Stimulated activated CD4-positive, alpha-beta T cell treated with anti-CD3 and anti-CD28 coated beads, Interleukin-15, amount 100 ng/mL, for 1 hour (primary cell): ENCODE measurements at places on chromosomes 1 and 21.

GRCh38 chr1:109787211-109787844 is 23.6 kb upstream of the EPS8L3 start:
- DNase-seq: no peak

- no peak for DNase-seq
Observed at GRCh38 chr1:224069138-224069537, 44.8 kb upstream of the FBXO28 start.

DNA sequence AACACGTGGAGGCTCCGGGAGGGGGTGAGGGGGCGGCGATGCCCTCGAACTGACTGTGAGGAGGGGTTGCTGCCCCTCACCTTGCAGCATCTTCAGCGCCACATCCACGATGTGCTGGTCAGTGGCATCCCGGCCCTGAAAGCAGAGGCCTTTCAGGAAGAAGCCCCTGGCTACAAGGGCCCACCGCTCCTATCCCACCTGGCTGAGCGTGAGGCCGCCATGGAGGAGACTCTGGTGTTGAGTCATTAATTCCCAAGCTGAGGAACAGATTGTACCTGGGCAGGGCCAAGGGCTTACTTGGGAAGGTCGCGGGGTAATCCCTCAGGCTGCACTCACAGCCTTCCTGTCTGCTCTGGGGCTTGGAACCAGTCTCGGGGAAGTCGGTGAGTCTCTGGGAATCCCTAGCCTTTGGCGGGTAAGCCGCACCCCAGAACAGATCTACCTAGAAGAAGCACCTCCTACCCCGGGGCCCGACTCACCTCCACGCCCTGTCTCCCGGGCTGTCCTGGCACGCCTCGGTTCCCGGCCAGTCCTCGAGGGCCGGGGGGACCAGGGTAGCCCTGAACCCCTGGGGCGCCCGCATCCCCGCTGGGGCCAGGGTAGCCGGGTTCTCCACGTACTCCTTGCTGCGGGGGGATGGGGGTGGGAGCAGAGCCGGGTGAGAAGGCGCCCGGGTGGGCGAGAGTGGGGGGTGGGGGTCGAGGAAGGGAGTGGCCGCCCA is 13.9 kb downstream of the COL9A2 start:
- no peak for DNase-seq

DNA sequence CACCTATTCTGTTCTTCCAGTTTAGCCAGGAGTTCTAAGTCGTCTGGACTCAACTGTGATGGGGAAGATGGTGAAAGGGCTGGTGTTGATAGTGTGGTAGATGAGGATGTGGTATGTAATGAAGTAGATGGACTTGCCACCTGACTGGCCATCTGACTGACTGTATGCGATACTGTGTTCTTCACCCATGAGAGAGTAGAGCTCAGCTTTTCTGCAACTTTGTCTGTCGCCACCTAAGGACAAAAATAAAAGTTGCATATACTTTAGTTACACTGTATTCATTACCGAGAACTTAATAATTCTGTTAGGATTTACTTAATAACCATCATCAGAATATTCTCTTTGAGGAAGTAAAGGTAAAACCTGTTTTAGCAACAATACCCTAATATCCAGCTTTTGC is 48.5 kb downstream of the EVI5 start:
- DNase-seq: no peak

DNA sequence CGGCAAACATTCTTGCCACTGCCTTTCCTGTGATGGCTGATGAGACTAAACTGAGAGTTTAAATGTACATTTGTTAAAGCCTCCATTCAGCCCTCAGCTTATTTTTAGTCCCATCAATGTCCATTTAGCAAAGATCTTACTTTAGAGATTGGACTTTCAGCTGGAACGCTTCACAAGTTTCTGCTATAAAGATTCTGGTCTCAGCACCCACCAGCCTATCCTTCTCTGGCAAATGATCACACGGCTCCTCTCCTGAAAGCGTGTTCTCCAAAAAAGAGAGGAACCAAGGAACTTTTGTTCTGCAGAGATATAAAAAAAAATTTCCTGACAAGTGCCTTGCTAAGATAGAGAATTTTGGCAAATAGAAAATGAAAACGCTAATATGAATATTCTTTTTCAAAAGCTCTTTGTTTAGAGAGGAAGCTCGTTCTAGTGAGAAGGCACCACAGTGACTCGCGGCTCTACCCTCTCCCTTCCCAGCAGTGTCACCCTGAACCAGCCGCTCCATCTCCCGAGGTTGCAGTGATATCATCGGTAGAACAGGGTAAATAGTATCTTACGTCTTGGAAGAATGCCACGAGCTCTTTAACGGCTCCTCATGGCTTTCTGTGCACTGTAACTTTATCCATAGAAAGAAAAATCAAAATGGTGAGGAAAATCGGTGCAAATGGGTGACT is 200.2 kb downstream of the APP start:
- no peak for DNase-seq

DNA sequence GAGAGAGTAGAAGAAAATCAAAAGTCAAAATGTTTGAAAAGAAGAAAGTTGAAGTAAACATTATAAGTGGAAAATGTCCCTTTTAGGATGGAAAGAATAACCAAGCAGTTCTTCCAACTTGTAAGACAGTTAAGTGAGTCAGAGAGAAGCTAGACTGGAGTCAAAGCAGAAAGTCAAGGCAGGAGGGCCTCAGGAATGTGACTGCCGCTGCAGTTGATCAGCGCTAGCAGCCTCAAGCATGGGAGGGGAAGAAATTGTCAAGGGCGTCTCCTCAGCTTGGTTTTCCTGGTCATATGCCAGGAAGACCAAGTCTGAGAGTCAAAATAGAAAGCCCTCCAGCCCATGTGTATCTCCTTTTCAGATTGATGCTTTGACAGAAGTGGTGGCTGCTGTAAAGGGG is 23.2 kb downstream of the HAO2 start:
- no peak for DNase-seq

DNA sequence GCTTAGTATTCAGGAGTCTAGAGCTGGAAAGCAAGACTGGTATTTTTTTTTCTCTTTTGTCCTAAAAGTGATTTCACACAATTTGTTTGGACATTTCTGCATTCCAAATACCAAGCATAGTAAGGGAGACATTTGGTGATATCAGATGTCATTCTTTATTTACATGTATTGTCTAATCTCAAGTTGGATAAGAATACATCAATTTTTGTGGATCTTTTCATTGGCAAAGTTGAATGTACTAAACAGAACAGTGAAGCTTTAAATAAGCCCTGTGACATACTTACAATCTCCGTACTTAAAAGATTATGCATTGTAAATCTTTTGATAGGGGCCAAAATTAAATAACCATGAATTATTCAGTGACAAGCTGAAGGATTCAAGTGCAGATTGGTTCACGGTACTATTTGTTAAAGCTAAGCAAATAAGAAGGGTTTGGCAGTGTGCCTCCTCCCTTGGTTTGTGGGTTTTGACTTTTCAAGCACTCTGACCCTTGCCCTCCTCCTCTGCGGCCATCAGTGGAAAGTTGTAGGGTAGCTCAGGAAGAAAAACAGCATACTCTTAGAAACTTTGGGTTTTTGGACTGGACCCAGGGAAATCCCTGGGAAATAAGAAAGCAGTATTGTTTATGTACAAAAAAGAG is 663.7 kb downstream of the ADGRL2 start:
- DNase-seq: no peak

DNA sequence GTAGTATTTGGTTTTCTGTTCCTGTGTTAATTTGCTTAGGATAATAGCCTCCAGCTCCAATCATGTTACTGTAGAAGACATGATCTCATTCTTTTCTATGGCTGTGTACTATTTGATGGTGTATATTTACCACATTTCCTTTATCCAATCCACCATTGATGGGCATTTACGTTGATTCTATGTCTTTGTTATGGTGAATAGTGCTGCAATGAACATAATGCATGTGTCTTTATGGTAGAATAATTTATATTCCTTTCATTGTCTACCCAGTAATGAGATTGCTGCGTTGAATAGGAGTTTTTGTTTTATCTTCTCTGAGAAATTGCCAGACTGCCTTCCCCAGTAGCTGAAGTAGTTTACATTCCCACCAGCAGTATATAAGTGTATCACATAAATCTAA is 538.8 kb downstream of the LRRIQ3 start:
- no peak for DNase-seq

GRCh38 chr1:55716151-55716550 is 501.0 kb upstream of the USP24 start:
- DNase-seq: no peak

DNA sequence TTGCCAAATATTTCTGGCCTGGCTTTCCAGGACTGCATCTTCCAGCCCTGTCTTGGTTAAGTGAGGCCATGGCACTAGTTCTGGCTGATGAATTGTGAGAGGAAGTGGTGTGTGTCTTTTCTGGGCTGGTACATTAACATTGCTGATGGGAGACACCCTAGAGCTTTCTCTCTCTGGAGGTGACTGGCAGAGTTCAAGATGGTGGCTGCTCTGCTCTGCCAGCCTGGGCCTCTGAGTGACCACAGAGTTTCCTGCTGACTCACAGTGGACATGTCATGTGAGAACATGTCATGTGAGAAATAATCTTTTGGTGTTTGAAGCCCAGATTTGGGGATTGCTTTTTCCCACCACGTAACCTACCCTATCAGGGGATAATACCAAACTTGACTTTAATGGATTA is 218.0 kb upstream of the KIAA0040 start:
- no peak for DNase-seq

DNA sequence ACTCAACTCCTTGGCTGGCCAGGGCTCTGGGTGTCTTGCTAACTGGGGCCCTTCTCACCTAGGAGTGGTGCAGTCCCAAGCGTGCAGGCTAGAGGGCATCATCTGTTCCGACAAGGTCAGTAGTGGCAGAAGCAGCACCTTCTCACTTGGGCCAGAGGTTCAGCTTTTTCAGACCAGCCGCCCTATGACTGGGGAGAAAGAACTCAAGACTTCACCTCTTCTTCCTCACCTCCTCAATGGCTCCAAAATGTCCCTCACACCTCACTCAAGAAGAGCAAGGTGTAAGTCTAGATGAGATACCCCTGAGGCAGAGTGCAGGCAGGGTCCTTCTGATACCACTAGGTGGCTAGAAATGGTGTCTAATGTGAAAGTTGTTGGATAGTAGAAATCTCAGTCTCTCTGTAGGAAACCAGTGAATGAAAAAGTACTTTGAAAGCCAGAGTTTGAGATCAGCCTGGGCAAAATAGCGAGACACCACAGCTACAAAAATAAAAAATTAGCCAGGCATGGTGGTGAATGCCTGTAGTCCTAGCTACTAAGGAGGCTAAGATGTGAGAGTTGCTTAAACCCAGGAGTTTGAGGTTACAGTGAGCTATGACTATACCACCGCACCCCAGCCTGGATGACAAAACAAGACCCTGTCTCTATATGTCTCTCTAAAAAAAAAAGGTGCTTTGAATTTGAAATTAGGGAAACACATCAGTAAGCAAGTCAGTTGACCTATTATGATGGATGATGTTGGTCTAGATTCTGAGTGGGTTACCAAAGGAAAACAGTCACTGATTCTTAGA is 8.6 kb upstream of the IL20 start:
- no peak for DNase-seq

- DNase-seq: no peak
Observed at GRCh38 chr1:119631433-119632102, 16.5 kb downstream of the ZNF697 start.

DNA sequence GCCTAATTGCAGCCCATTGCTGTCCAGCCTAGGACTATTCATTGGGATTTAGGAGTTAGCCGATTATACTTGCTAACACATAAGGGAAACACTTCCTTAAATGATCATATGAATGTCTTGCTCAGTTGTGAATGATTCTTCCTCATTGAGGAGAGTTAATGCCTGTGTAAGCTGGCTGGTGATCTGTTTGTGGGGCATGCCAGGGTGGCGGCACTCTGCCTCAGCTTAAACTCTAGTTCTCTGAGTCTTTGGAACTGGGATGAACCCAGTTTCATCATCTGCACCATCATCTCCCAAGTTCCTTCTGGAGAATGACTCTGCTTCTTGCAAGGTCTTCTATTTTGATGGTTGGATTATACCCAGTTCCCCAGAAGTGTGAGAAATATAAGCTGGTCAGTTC is 23.9 kb upstream of the SLAMF6 start:
- DNase-seq: no peak

DNA sequence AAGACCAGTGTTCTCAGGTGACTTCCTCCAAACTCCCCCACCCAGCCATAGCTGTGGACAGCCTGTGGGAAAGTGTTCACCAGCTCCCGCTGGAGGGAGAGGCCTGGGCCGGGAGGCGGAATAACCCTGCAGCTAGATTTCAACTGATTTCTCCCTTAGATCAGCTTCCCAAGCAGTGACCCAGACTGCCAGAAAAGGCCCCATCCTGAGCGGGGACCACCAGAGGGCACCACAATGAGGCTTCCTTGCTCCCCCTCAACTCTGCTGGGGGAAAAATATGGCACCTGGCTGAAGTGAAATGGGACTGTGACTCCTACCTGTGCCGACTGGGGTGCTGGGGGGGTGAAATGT is 50.8 kb downstream of the RHBG start:
- DNase-seq: no peak

- no peak for DNase-seq
Observed at GRCh38 chr1:18635070-18635577, 4.5 kb downstream of the PAX7 start.

GRCh38 chr1:98286656-98287055 is 365.8 kb upstream of the DPYD start:
- no peak for DNase-seq

GRCh38 chr1:224059897-224060427 is 53.9 kb upstream of the FBXO28 start:
- DNase-seq: no peak

DNA sequence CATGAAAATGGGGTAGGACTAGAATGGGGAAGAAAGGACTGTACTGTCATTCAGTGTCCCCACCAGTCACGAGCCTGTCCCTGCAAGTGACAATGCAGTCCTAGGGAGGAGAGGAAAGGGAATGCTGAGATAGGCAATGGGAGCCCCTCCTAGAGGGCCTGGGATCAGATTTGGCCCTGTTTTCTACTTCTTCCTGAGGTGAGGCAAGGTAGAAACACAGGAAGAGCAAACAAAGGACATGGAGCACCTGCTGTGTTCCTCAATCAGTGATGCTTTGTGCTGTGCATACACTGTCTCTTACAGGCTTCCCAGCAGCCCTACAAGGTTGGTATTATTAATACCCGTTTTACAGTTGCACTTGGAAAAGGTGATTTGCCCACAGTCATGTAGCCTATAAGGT is 6.1 kb downstream of the FABP3 start:
- no peak for DNase-seq

DNA sequence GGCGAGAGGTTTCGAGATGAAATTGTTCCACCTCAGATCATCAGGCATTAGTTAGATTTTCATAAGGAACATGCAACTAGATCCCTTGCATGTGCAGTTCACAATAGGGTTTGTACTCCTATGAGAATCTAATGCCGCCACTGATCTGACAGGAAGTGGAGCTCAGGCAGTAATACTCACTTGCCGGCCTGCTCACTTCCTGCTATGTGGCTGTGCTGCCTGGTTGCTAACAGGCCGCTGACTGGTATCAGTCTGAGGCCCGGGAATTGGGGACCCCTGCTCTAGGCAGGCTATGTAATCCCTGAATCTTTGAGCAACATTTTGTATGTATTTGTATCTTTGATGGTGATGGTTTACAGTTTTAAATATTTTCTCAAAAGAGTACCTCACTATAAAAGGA is 32.5 kb downstream of the XKR8 start:
- DNase-seq: peak; percentile 10

GRCh38 chr1:56202796-56203492 is 376.4 kb downstream of the PLPP3 start:
- no peak for DNase-seq
